ENCODE measurements at places on chromosomes 2 and 18.
A peak's percentile ranks its signal among the peaks of the same experiment; 100 is the strongest.

DNA sequence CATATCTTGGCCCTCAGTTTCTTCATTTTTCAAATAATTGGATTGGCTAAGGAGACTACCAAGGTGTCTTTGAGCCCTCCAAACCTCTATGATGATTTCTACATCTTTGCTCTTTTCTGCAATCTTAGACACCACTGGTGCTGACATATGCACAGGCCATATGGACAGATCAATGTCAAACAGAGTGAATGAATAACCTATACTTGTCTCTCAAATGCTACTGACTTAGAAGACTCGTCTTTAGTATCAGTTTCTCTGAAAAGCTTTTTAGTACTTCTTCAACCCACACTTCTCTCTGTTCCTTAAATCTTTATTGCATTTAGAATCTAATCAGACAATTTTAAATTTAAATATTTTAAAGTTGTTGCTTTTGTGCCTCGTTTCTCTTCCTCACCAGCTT, 258.2 kb downstream of the LTBP1 start:
- no peak for DNase-seq

DNA sequence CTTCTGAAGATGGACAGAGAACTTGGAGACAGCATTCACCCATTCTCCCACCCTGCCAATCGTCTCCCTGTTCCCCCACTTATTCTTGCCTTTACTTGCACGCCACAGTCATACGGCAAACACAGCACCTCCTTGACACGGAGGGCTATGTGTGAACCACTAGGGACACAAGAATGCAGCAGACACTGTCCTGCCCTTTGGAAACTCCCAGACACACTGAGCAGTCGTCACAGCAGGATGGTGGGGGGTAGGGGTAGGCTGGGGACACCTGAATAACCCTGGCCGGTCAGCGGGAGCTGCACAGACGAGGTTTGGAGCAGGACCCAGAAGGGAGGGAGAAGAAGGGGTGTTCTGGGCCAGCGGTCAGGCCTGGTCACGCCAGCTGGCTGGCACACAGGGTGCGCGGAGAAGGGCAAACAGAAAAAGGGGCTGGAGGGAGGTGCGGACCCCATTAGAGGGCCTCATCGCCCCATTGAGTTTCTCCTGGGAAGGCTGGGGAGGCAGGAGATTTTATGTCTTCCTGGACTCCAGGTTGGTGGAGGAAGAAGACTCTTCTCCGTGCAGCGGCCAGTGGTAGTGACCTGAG, 40.0 kb upstream of the FOSL2 start:
- DNase-seq: no peak

DNA sequence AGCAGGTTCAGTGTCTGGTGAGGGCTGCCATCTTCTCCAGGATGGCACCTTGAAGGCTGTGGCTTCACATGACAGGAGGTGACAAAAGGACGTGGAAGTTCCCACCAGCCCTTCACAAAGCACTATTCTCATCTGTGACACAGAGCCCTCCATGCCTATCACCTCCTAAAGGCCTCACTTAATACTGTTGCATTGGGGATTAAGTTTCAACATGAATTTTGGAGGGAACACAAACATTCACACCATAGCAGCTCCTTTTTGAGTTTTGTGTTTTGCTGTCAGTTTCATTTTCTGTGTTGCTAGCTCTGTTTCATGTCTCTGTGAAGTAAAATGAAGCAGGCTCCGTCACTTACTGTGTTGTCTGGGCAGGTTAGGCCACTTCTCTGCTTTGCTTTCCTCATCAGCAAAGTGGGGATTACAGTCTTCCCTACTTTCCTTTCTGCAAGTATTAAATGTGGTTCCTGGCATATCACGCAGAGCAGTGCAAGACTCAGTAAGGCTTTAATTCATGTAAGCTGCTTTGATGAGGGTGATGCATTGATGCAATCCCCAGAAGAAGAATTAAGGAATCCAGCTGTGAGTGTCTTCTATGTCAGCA, 31.6 kb downstream of the LIMS1 start:
- no peak for DNase-seq

GRCh38 chr2:2902547-2903281, 474.9 kb downstream of the EIPR1 start:
- peak; percentile 5 for DNase-seq

GRCh38 chr18:3162181-3162580, 57.6 kb downstream of the MYOM1 start:
- DNase-seq: no peak

GRCh38 chr2:13005761-13006335, 289.1 kb downstream of the TRIB2 start:
- DNase-seq: no peak

DNA sequence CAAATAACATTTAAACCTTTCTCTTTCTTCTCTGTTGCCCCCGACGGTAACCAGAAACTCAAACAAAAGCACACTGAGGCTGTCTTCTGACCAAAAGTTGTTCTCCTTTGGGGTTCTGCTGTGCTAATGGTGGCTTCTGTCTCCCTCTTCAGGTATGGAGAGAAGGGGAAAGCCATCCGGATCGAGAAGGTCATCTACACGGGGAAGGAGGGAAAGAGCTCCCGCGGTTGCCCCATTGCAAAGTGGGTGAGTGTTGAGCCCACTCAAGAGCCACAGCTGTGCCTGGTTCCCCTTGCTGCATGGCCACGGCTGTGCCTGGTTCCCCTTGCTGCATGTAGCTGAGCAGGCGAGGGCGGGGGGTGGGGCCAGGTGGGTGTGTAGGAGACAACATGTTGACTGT, 67.4 kb downstream of the BOLA3 start:
- no peak for DNase-seq

DNA sequence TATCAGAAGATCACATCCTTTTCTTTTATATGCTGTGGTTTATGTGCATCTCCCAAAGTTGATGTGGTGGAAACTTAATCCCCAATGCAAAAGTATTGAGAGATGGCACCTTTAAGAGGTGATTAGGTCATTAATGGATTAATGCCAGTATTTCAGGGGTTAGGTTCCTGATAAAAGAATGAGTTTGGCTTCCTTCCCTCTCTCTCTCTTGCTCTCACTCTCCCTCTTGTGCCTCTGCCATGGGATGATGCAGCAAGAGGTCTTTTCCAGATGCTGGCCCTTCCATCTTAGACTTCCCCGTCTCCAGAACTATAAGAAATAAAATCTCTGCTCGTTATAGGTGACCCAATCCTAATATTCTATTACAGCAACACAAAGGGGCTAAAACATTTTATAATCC, 85.0 kb downstream of the TTC27 start:
- DNase-seq: no peak

- no peak for DNase-seq
These were observed 9.0 kb downstream of the SP140L start for GRCh38 chr2:230335864-230336506.

DNA sequence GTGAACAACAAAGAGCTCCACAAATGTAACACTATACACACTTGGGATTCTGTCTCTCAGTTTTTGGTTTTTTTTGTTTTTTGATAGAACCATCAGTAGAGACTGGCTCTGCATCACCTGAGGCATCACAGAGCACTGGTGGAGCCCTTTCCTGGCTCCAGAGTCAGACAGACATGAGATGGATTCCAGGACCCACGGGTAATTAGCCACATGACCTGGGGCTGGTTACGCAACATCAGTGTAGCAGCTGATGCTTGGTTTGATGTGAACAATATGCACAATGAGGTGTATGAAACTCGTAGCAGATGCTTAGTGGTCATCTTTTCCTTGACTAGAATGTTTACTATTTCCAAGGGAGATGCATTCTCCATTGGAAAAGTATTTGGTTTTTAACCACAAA, 40.7 kb downstream of the CMPK2 start:
- no peak for DNase-seq

DNA sequence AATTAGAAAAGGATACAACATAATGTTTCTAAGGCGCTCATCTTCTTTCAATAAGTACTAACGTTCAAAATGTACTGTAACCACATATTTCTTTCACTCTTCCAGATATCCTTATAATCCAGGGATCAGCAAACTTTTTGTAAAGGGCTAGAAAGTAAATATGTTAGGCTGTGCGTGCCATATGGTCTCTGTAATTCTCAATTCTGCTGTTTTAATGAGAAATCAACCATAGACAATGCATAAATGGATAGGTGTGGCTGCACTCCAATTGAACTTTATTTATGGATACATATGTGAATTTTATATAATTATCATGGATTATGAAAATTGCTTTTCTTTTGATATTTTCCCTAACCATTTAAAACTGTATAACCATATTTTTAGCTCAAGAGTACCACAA, 459.4 kb downstream of the EPHA4 start:
- DNase-seq: no peak

DNA sequence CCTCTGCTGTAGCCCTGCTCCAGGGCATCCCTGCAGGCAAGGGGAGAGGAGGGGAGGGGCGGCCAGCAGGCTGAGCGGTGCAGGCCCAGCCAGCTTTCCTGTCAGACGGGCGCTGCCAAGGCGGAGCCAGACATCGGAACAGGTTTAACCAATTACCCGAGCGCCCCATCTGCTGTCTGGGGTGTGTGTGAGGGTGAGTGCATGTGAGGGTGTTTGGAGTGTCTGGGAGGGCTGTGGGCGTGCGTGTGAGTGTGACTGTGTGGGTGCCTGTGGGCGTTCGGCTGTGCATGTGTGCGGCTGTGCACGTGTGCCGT, 20.0 kb downstream of the EMX1 start:
- no peak for DNase-seq

GRCh38 chr2:181984814-181985631, 630 bp upstream of the PPP1R1C start:
- no peak for DNase-seq

All from thyroid gland (tissue), 4 donors.